ENCODE measurements at places on chromosomes 5 and 9.

DNA sequence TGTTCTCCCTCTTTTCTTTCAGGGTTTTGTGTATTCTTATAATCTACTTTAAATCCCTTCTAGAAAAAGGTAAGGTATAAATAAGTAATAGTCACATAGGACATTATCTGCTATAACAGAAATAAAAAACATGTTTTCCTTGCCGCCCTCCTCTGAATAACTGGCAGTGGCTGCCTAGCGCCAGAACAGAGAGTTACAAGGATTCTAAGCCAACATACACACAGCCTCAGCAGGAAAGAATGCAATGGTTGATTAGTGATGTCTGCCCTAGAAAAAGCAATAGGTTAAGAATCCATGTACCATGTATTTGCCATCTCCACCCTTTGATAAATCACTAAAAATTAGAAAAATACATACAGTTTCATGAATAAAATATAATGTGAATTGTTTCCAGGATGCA lies 4.9 kb downstream of the MED27 start:
- no peak for DNase-seq

GRCh38 chr5:4544049-4544670 lies 596.0 kb upstream of the ADAMTS16 start:
- DNase-seq = no peak

DNA sequence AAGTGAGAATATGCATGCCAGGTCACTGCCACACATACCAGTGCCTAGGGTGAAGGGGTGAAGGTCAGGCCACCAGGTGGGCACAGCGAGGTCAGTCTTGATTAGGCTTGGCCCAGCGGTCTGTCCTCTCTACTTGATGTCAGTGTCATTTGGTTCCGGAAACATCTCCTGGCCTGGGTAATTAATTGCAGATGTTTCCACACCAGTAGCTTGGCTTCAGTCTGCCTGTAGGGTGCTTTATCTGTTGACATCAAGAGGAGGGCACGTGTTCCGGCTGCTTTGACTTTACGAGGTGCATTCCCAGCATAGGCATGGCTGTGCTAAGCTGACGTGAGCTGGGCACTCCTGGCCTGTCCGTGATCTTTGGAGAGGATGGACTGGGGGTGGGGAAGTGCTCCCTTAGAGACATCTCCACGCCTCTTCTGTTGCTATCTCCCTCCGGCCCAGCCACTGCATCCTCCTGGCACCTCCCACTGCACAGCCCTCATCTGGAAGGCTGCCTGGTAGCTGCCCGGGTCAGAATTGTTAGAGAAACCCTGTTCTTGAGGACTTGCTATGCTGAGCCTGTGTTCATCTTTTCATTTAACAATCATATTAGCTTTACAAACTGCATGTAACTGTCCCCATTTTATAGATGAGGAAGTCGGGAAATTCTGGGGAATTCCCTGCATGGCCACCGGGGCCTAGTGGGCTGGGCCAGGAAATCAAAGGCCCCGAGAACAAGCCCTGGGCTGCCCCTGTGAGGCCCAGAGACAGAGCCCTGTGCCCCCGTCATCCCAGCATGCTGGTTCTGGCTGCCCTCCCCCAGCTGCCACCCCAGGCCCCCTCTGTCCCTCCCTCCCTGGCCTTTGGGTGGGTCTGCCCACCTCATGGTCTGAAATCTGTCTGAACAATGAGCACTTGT lies 29.1 kb downstream of the JADE2 start:
- no peak for DNase-seq

- DNase-seq = no peak
These were observed 6.2 kb upstream of the SCAMP1 start for GRCh38 chr5:78354066-78354670.

DNA sequence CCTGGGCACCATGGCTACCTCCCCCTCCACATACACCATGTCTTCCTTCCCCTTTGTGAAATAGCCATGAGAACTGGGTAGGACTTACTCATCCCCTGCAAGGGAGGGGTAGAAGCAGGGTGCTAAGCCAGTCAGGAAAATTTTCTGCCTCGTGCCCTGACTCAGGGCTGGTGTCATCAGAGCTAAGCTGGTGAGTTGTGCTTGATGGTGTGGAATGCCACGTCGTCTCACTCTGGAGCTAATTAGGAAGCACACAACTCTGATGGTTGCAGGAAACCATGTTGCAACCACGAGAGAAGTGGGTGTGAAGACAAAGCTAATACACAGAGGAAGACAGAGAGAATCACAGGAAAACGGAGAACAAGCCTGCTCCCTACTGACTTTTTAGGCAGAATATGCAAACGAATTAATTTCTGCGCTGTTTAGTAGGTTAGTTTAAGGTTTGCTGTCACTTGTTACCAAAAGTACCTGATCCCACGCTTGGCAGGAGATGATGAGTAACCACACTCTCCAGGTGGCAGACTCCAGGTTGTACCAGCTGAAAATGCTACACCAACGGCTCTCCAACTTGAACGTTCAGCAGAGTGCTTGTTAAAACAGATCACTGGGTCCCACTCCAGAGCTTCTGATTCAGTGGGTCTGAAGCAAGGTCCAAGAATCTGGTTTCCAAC lies 54.5 kb downstream of the STK10 start:
- no peak for DNase-seq

- no peak for DNase-seq
These were observed 12.7 kb downstream of the KCTD16 start for GRCh38 chr5:144183254-144183889.

DNA sequence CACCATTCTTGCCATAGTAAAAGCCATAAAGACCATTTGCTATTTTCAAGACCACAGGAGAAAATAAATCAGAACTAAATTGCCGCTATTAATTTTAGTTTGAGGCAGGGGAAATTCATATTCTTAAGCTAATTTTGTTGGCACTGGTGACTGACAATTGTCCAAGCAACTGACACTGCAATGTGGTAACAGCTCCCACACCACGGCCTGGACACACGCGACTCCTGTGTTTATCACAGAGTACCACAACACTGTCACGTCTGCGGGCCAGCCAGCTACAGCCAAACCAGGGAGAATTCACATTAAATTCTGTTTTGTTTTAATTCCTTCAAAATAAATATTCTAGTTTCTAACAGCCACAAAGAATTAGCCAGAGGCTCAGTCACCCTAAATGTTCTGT lies 481.9 kb downstream of the CTNND2 start:
- DNase-seq = no peak

DNA sequence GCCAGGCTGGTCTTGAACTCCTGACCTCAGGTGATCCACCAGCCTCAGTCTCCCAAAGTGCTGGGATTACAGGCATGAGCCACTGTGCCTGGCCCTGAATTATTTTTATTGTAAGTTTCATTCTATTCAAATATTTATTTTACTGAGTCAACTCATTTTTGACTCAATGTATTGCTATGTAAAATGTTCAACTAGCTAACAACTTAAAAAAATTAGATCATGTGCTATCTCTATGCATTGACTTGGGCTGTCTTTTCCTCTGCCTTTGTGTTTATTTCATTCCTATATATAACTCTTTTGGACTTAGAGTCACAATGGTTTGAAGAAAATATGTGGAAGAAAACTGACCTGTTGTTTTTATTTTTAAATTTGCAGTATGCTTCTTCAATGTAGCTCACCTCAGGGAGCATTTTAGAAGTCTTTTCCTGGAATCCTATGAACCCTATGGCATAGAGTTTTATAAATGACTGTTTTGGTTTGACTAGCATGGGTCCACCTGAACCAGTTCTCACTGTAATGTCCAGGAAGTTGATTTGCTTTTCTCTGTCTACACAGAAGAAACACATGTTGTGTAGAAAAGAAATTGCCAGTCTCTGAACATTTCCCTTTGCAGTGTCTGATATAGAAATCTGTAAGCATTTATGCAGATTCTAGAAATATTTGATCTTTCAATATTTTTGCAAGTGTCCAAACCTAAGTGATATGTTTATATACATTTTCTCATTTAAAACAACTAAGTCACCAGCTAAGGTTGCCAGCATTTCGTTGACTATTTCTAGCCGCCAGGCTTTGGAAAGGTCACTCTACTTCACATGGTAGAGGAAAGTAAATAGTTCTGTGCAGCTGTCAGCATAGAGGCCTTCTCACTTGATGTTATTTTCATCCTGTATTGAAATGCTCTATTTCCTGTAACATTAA lies 138.8 kb downstream of the PCSK1 start:
- no peak for DNase-seq

DNA sequence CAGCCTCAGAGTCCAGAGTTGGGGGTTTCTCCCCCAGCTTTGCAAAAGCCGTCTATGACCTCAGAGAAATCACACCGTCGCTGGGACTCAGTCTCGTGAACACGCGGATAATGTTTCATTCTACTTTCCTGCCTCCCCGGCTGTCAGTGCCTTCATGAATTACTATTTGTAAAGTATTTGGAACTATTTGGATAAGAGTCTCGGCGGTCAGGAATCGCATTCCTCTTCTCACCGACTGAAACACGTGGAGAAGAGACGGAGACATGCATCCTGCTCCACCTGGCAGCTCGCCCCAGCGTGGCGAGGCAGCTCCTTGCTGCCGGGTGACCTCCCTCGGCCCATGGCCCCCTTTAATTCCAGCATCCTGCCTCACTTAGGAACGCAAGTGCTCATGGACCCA lies 23.9 kb downstream of the IRX2 start:
- no peak for DNase-seq

- DNase-seq = no peak
These were observed 50.5 kb downstream of the HACD4 start for GRCh38 chr9:20980832-20981455.

DNA sequence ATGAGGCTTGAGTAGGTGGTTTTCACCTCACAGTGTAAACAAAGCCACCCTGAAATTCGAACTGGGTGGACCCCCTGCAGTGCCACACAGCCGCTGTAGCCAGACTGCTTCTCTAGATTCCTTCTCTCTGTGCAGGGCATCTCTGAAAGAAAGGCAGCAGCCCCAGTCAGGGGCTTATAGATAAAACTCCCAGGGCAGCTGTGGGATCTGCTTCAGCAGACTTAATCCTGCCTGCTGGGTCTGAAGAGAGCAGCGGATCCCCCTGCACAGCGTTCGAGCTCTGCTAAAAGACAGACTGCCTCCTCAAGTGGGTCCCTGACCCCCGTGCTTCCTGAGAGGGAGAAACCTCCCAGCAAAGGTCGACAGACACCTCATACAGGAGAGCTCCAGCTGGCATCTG lies 71.4 kb downstream of the CARTPT start:
- DNase-seq = no peak

GRCh38 chr9:137058521-137059234 lies 4.8 kb upstream of the ENTPD2 start:
- DNase-seq = no peak

GRCh38 chr9:127358023-127358535 lies 38.9 kb upstream of the SLC2A8 start:
- DNase-seq = no peak

DNA sequence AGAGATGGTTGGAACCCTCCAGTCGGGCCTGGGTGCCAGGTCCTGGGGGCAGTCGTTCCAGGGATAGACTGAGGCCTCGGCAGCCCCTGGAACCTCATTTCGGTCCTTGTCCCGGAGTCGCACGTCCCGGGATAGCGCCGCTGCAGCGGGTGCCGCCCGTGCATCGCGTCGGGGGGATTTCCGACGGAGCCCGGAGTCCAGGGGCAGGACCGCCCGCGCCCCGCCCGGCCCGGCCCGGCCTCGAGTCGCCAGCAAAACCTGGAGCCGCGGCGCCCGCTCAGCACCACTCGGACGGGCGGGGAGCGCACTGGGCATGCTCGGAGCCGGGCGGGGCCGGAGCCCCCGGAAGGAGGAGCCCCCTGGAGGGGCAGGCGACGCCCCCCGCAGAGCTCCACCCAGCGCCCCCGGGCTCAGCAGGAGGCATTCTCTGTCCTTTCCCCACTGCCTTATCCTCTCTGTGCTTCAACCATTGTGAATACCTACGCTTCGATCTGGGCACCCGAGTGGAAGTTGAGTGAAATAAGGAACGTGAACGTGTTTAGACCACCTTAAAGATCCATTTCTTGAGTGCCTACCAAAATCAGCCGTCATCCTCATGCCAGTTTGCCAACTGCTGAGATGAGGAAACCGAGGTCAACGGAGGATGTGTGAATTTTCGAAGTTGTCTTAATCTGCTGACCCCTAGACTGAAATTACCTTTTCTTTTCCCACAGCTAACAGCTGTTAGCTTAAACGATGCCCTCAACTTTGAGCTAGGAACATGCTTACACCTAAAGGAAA lies 1.7 kb upstream of the PTPN3 start:
- no peak for DNase-seq

DNA sequence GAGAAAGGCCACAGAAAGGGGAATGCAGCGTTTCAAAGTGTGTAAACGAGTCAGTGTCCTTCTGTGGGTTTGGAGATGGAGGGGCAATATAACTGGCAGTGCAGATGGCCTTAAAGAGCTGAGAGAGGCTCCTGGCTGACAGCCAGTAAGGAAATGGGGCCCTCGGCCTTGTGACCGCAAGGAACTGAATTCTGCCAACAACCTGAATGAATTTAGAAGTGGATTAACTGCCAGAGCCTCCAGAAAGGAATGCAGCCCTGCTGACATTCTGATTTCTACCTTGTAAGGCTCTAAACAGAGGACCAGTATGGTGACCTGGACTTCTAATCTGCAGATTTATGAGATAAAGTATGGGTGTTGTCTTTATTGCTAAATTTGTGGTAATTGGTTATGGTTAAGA lies 17.5 kb upstream of the NREP start:
- no peak for DNase-seq

DNA sequence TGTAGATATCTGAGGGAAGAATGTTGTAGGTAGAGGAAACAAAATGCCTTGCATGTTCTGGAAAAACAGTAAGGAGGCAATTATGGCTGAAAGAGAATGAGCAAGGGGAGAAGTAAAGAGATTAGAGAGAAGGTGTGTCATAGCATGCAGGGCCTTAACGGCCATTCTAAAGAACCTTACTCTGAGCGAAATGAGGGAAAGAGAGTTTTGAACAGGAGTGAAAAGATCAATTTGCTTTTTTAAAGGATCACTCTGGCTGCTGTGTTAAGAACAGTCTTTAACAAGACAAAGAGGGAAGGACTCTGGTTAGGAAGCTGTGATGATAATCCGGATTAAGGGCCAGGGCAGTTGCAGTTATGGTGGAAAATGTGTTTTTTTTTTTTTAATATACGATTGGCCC lies 22.6 kb downstream of the PTBP3 start:
- no peak for DNase-seq

GRCh38 chr5:66863243-66864170 lies 267.3 kb downstream of the MAST4 start:
- DNase-seq = no peak

Data from right renal pelvis (tissue), 4 donors.